ENCODE measurements at places on chromosomes 4 and X.
A peak's percentile ranks its signal among the peaks of the same experiment; 100 is the strongest.

DNA sequence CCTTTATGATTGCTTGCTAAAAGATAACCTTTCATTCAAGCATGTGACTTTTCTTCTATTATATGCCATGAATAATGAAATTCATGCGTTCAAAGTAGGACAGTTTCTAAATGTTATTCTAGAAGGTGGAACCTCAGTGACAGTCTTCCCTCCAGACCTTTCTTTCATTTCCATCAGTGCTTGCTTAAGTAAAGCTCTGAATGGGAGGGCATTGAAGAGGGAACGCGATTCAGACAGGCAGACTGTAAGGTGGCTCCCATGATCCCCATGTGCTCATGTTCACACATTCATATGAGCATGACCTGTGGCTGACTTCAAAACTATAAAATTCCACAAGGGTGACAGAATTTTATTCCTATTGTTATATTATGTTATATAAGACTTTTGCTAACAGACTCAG is 1367.3 kb upstream of the IGFBP7 start:
- DNase-seq = no peak

- DNase-seq = no peak
These were observed 126.6 kb upstream of the GYPA start for GRCh38 chr4:144267084-144267483.

GRCh38 chrX:4240541-4241194 is 527.2 kb upstream of the PRKX start:
- no peak for DNase-seq

DNA sequence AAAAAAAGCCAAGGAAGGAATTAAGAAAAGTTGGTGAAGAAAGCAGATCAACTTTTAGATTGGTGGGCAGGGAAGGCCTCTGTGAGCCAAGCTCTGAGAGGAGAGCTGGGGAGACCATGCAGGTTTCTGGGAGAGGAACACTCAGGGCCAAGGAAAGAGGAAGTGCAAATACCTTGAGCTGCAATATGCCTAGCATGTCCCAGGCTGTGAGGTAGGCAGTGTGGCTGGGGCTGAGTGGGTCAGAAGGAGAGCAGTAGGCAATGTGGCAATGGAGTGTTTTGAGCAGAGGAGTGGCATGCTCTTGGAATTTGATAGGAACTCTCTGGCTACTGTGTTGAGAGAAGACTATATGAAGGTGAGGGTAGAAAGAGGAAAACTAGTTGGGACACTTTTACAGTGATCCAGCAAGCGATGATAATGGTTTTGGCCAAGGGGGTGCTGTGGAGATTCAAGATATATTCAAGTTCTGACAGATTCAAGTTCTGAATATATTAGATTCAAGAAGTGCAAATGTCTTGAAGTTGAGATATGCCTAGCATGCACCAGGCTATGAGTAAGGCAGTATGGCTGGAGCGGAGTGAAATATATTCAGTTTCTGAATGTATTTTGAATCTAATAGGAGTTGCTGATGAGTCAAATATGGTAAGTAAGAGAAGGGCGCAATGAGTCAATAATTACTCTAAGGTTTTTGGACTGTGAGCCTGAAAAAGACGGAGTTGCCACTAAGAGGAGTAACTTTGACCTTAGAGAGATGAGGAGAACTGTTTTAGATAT is 172.5 kb downstream of the CAMK2D start:
- no peak for DNase-seq

DNA sequence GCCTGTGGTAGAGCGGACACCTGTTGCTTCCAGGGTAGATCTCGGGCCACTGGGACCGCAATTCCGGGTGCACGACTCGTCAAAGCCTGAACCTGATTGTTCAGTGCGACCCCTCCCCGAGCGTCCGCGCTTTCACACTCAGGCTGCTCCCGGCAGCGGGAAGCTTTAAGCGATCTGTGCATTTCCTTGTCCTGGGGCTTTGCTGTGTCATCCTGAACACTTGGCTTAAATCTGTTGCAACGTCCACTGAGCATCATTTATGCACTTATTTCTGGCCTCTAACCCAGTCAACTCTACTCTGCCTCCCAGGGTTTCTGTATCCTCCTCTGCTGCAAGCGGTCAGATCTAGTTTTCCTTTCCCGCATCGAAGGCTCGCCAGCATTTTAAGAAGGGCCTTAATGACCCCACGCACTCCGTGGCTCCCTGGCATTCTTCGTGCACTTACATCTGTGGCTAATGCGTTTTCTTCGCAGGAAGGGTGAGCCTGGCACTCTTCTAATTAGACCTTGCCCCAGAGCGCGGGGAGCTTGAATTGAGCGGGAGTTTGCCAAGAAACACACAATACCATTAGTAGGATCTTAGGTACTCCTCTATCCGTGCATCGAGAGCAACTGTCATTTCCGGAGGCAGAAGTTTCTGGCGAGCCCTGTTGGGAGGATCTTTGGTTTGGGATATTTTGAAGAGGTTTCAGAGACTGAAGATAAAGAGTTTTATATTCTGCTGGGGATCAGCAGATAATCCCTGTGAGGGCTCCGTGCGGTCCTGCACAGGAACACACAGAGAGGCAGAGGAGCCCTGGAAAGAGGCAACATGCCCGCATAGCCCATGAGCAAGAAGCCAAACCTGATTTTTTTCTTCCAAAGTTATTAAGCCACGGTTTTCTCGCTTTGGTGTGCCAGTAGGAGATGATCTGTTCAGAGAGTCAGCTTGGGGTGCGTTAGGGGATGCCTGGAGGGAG is 654 bp upstream of the DDIT4L start:
- no peak for DNase-seq

- no peak for DNase-seq
These were observed 6.9 kb upstream of the SRPK3 start for GRCh38 chrX:153773741-153774575.

- no peak for DNase-seq
These were observed 344.0 kb upstream of the NWD2 start for GRCh38 chr4:36900446-36900987.

DNA sequence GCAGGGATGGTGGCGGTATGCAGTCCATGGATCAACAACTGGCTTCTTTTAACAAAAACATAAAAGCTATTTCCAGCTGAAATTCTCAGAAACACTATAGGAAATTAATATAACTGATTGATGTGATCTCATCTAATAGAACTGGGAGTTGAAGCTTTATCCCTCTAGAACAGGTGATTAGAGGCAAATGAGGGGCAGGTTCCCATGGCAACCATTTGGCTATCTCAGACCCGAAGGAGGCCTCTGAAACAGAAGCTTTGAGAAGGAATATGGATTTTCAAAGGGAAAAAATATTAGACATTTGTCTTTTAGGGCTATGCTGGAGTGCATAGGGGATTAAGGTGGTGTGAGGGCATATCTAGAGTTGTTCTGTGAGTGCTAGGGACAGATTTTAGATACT is 50.0 kb downstream of the IGSF1 start:
- DNase-seq = no peak

DNA sequence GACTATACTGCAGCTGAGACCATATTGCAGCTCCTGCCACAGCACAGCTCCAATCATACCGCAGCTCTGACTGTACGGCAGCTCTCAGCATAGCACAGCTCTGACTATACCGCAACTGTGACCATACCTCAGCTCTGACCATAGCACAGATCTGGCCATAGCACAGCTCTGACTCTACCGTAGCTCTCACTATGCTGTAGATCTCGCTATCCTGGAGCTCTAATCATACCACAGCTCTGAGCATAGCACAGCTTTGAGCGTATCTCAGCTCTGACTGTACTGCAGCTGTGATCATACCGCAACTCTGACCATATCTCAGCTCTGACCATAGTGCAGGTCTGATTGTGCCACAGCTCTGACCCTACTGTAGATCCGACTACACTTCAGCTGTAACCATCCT is 139.2 kb downstream of the ASMT start:
- DNase-seq = no peak

GRCh38 chr4:3810796-3811485 is 44.8 kb downstream of the ADRA2C start:
- no peak for DNase-seq

DNA sequence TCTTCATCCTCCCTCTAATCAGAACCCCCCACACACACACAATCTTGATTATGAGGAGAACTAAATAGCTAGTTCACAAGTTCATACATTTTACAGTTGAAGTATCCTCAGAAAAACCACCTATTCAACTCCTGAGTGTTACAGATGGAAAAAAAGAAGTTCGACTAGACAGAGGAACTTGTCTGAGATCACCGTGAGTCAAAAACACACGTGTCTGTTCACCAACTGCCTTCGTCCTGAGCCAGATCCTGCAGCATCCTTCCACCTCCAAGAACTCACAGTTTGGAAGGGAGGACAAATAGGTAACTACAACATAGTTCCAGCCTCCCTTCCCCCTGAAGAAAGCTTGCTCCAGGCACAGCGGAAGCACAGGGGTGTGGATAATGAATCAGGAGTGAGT is 19.0 kb upstream of the IRAK1 start:
- no peak for DNase-seq

DNA sequence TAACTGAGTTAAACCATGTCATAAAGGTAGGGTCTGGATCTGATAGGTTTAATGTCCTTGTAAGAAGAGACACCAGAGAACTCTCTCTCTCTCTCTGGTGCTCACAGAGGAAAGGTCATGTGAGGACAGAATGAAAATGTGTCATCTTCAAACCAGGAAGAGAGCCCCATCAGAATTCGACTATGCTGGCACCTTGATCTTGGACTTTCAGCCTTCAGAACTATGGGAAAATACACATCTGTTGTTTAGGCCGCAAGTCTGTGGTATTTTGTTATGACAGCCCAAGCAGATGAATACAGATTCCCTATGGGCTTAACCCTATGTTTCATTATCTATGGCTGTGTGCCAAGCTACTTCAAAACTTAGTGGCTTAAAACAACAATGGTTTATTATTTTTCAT is 105.5 kb upstream of the DDIT4L start:
- DNase-seq = no peak

- no peak for DNase-seq
These were observed 33.1 kb downstream of the FTHL17 start for GRCh38 chrX:31038575-31039326.

GRCh38 chrX:148923631-148924030 is 423.2 kb downstream of the AFF2 start:
- no peak for DNase-seq

DNA sequence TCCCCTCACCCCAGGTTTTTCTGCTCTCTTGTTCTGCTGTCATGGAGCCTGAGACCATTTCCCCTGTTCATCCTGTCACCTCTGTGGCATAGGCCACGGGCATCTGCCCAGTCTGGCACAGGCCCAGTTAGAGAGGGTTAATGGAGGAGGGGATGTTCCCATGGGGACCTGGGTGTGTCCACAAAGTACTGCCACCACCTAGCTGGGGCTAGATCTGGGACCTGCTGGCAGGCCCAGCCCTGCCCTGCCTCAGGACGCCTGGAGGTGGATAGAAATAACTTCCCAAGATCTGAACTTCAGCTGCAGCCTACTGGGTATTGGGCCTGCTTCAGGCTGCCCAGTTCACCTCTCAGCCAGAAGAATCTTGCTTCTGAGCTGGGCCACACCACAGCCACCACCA is 13.5 kb downstream of the EFNB1 start:
- no peak for DNase-seq

DNA sequence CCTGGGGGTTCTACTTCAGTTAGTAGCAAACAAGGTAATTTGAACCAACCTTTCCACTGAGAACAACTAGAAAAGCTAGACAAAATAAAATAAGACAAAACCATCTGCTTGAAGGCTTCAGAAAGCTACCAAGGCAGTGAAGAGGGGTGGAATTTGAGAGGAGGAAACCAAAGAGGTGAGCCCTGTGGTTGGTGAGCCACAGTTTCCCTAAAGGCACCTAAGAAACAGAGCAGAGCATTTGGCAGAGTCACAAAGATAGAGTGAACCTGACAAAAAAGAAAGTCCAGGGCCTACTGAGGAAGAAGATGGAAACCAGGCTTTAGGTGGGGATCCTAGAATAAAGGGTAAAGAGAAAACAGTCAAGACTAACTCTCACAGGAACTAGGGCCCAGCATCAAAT is 44.3 kb downstream of the CHST7 start:
- no peak for DNase-seq

DNA sequence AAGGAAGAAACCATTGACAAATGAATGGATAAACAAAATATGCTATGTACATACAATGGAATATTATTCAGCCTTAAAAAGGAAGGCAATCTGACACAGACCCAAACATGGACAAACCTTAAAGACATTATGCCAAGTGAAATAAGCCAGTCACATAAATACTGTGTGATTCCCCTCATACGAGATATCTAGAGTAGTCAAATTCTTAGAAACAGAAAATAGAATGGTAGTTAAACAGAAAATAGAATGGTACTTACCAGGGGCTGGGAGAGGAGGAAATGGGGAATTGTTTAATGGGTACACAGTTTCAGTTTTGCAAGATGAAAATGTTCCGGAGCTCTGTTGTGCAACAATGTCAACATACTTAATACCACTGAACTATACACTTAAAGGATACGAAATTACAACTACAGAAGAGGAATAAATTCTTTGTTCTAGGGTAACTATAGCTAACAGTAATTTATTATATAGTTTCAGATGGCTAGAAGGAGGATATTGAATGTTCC is 47.8 kb upstream of the DUSP21 start:
- DNase-seq = no peak

DNA sequence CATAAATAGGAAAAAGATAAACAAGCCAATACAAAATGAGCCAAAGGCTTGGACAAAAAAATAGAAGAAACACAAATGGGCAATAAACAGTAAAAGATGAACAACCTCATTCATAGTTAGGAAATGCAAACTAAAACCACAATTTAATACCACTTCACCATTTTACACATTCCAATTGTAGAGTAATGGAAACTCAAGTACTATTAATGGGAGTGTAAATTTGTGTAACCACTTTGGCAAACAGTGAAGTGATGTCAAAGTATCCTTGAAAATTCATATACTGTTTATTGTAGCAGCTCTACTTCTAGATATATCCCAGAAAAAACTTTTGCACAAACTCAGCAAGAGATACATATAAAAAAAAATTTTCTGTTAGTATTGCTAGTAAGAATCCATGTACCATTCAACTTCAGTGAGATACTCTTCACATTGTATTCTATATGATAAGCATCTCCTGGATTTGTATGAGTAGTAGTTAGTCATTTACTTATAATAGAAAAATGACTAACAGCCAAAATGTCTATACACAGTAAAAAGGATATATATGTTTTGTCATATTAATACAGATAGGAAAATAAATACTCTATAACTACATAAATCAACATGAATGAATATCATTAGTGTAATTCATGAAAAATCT is 229.8 kb downstream of the DKK2 start:
- no peak for DNase-seq

DNA sequence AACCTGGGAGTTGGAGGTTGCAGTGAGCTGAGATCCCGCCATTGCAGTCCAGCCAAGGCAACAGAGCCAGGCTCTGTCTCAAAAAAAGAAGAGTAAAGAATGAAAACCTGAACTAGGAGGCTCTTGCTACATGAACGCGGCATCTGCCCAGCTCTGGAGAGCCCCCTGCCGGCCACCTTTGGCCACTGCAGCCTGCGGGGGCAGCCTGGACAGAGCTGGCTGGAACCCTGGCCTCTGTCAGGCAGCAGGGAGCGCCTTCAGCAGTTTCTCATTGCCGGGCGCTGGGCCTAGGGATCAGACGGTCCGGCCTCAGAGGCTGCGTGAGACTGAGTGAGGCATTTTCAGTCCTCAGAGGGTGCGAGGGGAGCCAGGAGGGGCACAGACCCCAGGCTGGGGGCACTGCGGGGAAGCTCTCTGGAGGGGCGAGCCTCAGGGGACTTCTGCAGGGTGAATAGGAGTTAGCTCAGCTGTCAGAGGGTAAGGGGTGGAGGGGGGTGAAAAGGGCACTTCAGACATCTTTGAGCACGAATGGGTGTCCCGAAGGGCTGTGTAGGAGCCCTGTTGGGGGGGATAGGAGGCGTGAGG is 17.5 kb downstream of the DOK7 start:
- DNase-seq = peak; percentile 73

- no peak for DNase-seq
These were observed 48.5 kb upstream of the PRSS48 start for GRCh38 chr4:151228189-151229119.
